ENCODE measurements at places on chromosomes 12 and 14.

DNA sequence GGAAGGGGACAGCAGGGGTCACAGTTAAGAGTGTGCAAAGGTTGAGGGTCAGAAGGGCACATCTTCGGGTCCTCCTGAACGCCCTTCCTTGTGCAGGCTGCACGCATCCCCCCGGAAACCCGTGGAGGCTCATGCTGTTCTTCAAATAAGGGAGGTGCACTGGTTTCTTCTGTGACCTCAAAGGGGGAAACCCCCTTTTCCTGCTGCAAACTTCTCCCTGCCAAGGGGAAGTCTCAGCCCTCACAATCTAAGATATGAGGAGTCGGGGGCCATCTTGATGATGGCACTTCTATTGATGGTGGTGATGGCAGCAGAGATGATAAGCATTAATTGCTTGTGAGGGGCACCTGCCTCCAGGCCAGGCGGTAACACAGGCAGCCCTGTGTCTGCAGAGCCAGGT, 40.0 kb downstream of the ISCA2 start:
- no peak for DNase-seq

DNA sequence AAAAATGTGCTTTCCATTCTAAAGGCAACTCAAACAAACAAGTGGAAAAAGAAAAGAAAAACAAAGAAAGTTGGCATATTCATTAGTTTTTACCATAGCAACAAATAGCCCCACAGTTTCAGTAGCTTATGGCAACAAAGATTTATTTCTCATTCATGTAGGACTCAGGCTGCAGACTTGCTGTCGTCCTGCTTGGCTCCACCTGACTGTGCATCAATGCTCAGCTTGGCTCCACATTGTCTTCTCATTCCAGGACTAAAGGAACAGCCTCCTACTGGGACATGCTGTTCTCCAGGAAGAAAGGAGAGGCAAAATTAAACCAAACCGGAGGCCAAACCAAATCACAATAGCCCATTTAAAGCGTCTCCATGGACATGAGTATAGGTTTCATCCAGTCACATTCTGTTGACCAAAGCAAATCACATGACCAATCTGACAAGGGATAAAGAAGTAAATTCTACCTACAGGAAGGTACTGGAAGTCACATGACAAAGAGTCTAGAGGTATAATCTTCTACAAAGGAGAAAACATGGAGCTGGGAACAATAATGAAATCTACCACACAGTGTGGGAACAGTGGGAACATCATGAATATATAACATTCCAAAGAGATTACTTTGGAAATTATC, 222.5 kb downstream of the PIK3C2G start:
- DNase-seq = no peak

DNA sequence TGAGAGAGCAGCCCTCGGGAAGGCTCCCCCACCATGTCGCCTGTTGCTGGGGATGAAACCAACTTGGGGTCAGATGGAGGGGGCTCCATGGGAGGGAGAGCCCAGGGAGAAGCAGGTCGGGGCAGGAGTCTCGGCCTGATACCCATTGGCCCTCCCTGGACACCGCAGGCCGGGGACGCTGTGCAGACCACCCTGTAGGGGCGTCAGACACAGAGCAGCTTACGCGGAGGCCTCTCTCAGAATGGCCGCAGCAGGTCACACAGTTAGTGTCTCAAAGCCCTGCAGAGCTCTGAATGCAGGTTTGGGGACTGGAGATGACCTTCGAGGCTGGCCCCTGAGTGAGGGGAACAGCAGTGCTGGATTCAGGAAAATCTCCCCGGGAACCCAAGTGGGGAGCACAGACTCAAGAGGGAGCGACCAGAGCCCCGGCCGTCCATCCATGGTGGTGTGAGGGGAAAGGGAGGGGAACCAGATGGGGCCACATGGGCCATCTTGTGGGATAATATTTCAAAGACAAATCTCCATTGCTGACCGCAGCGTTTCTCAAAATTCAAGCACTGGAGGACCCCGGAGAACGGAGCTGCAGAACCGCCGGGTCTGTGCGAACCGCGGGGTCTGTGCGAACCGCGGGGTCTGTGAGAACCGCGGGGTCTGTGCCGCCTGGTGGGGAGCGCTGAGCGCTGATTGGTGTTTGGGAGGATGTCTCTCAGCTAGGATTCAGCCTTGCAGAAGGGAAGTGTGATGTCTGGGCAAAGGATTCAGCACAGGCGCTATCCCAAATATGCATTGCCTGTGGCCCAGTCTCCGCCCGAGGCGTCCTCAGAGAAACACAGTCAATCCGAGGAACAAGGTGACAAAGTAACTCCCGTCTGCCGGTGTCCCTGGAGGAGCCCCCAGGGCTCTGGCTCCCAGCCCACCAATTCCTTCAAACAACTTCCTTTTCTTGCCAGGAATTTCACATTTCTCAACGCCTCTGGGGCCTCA, 324.4 kb upstream of the RTL1 start:
- DNase-seq = no peak

DNA sequence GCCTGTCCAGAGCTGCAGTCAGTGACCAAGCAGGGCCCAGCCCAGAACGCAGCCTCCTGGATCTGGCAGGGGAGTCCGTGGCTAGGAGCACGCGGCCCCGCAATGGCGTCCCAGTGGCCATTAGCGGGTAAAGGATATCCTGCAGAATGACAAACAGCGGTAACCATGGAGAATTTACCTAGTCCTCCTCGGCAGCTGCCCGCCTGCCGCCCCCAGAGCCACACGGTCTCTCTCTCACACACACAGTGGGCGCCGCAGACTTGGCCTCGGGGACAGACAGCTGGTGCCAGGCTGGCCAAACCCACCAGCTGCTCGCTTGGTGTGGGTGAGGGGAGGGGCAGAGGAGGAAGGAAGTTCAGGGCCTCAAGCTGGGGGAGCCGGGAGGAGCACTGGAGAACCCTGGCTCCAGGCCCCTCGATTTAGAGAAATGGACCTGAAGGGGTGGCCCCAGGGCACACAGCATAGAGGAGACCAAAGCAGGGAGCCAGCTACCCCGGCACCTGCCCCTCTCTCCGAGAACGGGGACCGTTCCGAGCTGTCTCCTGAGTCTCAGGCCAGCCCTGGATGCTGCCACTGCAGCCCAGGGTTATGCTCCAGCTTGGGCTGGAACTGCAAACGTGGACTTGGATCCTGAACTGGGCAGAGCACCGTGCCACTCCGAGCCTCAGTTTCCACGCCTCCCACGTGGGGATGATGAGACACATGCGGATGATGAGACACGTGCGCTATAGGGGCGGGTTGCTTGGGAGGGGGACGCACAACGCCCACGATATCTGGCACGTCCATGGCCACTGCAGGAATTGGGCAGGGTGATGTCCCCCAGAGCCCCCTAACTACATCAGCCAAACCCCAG, 3.4 kb downstream of the CDK2AP1 start:
- DNase-seq = no peak

DNA sequence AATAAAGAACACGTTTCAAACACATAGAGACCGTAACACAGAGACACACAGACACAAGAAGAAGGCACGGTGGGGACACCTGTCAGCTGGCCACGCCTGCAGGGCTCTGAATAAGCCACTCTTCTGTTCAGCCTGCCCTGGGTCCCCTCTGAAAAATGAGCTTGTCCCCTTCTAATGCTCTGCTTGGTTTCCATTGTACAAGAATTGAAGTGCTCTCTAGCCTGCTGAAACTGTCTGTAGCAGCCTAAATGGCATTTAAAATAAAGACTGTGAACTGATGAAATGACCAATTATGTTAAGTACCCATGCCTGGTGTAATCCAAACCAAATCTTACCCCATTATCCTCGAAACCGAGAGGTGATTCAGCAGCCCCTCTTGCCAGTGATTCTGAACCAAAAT, 139.8 kb downstream of the FOXN3 start:
- DNase-seq = no peak

DNA sequence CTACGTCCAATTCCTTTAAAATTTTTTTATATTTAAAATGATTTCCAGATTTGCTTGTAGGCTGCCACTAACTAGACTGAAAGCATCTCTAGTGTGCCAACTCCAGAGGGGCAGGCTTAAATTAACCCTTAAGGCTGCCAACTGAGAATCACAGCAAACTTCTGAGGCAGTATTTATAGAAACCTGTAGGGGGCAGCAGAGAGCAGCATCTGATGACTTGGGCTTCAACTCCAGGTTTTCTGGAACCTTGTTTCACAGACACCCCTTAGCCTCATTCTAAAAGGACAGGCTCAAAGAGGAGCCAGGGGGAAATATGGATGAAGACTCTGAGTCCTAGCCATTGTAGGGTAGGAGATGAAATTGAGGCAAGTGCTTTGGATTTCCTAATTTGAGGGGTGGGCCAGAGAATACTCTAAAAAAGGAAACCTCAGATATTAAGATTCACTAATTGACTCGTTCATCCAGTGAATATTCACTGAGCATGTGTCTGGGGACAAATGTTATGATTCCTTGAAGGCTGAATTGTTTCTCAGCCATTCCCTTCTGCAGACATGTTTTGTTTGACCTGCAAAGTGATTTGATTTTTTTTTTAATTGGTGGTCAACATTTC, 63.3 kb upstream of the HSPB8 start:
- DNase-seq = peak; percentile 12

DNA sequence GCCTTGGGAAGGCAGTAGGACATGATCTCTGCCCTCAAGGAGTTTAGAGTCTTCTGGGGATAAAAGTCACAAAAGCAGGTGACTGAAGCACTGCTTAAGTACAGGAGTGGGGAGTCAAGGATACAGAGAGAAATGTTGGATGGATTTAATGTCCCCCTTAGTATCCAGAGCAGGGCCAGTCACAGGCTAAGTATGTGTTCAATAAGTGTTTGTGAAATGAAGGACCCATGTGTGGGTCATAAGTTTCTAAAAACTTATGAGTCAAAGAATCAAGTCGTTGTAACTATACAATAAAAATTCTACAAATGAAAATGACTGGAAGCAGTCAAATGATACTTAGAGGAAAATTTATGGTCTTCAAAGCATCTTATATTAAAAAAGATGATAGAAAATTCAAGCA, 25.1 kb downstream of the KRT80 start:
- no peak for DNase-seq

GRCh38 chr12:202081-202731, 11.8 kb downstream of the SLC6A12 start:
- no peak for DNase-seq

- DNase-seq = no peak
Measured at GRCh38 chr12:115957686-115958290, 319.7 kb downstream of the MED13L start.

DNA sequence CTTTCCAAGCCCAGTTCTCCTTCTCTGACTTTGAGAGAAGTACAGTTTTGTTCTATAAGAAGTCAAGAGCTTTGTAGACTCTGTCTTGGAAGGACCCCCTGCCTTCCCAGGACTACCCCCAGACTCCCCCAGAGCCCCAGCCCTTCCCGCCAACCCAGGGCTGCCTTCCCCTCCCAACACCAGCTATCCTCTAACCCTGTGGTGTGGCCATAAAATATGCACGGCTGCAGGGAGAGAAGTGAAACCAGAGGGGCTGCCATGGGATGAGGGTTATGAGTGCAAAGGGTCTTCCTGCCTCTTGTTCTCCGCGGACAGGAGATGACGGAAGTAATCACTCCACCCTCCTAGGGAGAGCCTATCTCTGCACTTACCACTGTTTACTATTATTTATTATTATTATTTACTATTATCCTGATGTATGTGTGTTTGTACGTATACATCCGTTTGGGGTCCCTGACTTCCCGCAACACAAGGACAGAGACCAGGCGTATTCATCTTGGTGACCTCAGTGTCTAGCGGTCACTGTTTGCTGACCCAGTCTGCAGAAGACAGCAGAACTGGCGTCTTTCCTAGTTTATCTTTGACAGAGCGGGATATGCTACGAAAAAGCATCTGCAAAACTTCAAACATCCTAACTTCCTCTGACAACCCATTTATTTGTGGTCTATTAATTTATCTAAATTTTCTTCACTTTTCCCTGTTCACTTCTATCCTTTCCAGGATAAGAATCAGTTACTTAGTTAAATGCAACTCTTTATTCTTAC, 3.5 kb upstream of the SCNN1A start:
- DNase-seq = no peak

DNA sequence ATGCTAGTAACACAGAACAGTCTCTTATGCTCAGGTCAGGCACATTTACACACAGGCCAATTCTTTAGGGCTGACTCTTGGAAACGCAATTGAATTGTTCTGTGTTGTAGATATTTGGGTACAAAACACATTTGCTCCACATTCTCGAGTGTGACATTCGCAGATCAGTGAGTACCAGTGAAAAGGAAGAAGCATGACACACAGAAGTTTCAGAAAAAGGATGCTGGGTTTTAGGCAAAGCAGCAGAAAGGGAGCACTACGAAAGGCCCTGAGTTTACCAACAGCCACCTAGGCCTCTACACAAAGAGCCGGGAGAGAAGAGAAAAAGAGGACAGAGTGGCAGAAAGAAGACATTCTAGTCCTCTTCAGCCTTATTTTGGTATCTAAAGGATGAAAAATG, 254.4 kb upstream of the BTG1 start:
- DNase-seq = no peak

GRCh38 chr12:90854136-90854689, 100.8 kb downstream of the CCER1 start:
- no peak for DNase-seq

- no peak for DNase-seq
Measured at GRCh38 chr14:24181371-24182077, 7.1 kb downstream of the IPO4 start.

DNA sequence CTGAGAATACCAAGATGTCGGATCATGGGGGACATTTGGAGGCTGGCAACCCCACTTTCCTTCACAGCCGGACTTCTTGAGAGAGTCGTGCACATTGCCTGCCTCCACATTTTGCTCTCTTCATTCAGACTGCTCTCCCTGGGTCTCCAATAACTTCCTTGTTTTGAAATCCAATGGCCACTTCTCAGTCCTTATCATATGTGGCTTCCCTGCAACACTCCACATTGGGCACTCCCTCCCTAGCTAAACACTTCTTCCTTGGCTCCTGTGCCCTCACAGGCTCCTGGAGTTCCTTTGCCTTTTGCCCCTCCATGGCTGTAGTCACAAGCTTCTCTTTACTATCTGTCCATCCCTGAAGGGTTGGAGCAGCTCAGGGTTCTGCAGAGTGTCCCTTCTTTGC, 30.1 kb downstream of the NPC2 start:
- DNase-seq = no peak

DNA sequence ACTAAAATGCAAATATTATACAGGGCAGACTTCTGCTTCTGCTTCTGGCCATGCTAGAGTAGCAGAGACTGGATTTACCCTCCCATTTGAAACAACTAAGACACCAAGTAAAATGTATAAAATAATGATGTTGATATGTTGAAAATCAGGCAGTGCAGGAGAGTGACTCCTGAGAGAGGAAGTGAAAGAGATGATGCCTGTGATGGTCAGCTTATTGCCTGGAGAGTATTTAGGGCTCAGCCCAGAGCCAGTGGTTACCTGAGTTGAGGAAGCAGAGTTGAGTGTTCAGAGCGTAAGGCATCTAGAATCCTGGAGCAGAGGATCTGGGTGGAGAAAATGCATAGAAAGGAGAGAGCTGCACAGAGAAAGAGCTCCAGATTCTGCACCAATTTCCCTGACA, 131.8 kb upstream of the C14orf180 start:
- DNase-seq = no peak

DNA sequence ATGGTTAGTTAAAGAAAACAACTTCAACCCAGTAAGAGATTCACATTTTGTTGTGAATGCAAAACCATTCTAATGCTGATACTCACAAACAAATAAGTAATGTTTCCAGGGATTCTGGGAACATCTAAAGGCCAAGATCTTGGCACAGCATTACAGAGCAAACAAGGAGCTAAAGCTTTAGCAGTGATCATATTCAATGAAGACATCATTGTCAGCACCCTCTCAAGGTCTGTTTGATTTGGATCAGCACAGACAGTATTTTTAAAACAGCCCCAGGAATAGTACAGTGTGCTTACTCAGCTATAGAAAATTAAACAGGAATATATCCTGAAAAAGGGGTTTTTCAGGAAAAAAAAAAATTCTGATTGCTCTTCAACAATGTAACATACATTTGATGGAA, 71.4 kb downstream of the TMEM260 start:
- no peak for DNase-seq

Data from kidney glomerular epithelial cell (primary cell).